DMS153 (cell line): ENCODE measurements at places on chromosomes 1 and 21.

GRCh38 chr1:241061062-241061461 is 295.9 kb downstream of the RGS7 start:
- no peak for DNase-seq

GRCh38 chr1:236002572-236002971 is 62.3 kb downstream of the NID1 start:
- no peak for DNase-seq

GRCh38 chr1:9746651-9747050 is 77.1 kb downstream of the CLSTN1 start:
- no peak for DNase-seq

- no peak for DNase-seq
Observed at GRCh38 chr21:45278156-45278911, 9.4 kb downstream of the POFUT2 start.

- no peak for DNase-seq
Observed at GRCh38 chr1:179295164-179295755, 1.7 kb downstream of the SOAT1 start.

- no peak for DNase-seq
Observed at GRCh38 chr1:22037520-22037919, 15.0 kb upstream of the CDC42 start.

DNA sequence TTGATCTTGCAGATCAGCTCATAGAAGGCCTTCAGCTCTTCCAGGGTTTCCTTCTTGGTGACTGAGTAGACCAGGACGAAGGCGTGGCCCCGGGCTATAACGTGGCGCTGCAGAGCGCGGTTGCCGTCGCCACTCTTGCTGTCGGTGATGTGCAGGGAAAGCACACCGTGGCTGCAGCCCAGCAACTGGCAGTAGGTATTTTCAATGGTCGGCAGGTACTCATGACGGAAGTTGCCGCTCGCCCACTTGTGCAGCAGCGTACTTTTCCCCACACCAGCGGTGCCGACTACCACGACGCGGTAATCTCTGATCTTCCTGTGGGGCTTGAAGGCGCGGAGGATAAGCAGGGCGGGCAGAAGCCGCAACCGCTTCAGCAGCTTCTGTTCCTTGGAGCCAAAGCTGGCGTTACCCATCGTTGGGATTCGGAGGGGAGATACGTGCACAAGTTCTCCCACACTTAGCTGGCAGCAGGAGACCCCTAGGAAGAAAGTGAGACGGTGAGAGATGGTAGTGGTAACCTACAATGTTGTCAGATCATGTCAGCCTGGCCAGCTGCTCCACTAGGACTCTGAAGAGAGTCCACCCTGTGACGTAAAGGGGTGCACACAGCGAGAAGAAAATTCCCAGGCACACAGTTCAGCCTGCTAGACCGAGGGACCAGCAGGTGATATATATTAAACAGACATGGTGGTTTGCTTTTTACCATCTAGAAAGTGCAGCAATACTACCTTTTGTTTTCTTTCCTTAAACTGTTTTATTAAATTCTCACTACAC is 3.4 kb downstream of the DIRAS3 start:
- DNase-seq, result no peak

- peak; percentile 87 for DNase-seq
Observed at GRCh38 chr1:223887747-223888418, 42.1 kb upstream of the TP53BP2 start.

- DNase-seq, result no peak
Observed at GRCh38 chr21:44932408-44933181, 7.2 kb upstream of the SLX9 start.

- no peak for DNase-seq
Observed at GRCh38 chr1:232816324-232816723, 11.1 kb downstream of the MAP10 start.

GRCh38 chr1:14578156-14578555 is 20.3 kb upstream of the KAZN start:
- DNase-seq, result no peak

GRCh38 chr1:226215239-226215638 is 8.2 kb upstream of the MIXL1 start:
- no peak for DNase-seq

DNA sequence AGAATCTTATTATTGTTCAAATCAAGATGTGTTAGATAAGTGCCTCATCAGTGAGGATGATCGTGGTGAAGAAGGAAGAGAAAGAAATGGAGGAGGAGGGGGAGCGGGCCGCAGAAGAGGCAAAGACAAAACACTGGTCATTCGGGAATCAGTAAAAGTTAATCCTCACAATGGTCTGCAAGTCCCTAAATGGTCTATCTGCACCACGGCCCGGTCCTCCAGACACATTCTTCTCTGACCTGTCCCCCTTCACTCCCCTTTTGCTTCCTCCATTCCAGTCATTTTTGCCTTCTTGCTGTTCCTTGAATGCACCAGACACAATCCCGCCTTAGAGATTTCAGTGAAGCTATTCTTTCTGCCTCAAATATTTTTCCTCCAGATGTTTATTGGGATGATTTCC is 240.1 kb upstream of the ADGRL2 start:
- no peak for DNase-seq

DNA sequence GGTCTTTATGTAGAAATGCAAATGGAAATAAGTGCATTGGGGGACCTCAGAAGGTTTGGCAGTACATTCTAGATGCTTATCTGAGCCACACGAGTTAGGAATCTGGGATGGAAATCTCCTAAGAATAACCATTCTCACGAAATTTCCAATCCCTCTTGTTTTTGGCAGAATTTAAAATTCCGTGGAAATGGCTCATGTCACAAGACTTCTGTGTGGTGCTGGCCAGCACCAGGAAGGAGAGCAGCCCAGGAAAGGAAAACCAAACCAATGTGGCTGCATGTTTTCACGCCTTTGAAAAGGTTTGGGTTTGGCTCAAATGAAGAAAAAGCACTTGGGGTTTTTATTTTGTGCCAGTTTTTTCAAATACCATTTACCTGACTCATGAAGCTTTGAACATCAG is 80.1 kb upstream of the KCNK2 start:
- DNase-seq, result no peak

GRCh38 chr1:210527091-210527490 is 198.4 kb downstream of the HHAT start:
- DNase-seq, result no peak

DNA sequence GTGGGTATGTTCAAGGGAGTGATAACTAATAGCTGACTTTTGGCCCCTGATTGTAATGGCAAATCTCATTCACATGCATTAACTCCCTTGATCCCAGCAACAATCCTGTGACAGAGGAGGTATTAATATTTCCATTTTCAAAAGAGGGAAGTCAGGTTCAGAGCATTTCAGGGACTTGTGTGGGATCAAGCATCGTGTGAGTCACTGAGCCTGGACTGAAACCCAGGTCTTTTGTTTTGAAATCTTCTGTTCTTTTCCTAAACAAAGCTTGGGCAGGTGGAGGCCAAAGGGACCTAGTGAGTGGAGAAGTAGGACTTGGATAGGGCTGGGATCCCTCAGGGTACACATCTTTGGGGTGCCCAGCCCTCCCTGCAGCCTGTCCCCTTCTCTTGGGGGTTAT is 37.9 kb downstream of the ETNK2 start:
- DNase-seq, result no peak

GRCh38 chr1:244653439-244654107 is 647 bp downstream of the DESI2 start:
- no peak for DNase-seq

DNA sequence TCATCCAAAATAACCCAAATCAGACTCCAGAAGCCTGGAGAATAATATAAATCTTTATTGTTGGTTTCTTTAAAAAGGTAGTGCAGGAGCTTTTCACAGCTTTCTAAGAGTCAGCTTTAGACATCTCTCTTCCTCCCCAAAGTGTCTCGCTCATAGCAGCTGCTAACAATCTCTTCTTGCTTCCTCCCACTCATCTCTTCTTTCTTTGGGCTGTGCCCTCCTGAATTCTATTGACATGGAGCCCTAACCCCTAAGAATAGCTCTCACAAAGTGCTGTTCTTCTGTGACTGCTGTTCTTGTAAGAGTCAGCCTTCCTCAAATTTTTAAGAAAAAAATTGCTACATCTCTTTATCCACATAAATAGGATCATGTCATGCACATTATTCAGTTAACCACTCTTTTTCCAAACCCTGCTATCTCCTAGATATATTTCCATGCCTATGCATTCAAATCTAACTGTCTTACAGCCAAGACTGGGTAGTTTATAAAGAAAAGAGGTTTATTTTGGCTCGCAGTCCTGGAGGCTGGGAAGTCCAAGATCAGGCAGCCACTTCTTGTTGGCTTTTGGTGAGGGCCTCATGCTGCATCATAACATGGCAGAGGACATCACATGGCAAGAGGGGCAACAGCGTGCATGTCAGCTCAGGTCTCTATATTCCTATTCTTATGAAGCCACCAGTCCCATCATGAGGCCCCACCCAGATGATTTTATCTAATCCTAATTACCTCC is 301.0 kb upstream of the POU3F1 start:
- DNase-seq, result no peak

GRCh38 chr1:110205156-110205555 is 5.0 kb upstream of the KCNC4 start:
- DNase-seq, result no peak

- DNase-seq, result no peak
Observed at GRCh38 chr1:41673378-41673777, 188.9 kb upstream of the EDN2 start.

DNA sequence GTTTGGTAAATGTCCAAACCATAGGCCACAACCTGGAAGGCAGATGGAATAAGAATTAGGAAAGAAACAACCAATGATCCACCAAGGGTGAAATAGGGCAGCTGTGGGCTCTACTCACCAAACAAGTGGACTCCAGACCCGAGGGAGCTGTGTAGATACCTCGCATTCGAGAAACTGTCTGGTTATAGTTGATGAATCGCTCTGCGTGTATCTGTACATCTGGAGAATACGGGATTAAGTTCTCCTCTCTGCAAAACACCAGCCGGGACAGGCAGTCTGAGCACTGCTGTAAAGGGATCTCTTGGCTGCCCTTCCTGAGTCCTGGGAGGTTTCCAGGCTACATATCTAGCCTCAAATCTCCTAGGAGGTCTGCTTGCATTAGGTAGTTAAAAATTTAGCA is 9.4 kb upstream of the UBR4 start:
- no peak for DNase-seq

DNA sequence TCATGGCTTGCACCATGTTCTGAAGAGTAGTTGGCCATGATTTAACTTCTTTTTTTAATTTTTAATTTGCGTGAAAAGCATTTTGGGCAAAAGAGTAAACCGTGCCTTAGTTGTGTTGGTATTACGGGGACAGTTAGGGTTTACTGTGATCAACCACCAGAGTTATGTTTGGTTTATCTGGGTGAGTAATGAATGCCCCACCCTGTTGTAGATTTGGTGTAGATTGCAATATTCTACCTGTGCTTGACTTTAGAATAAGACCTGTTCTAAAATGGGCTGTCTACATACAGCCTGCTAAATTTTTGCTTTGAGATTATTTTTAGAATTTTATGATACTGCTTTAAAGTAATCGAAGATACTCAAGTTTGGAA is 1.4 kb downstream of the USP25 start:
- DNase-seq, result no peak

GRCh38 chr1:79852004-79852403 is 845.5 kb upstream of the ADGRL4 start:
- DNase-seq, result no peak

GRCh38 chr1:57934745-57935144 is 510.9 kb upstream of the DAB1 start:
- DNase-seq, result no peak

- DNase-seq, result peak; percentile 44
Observed at GRCh38 chr1:205353612-205354011, 3.1 kb downstream of the KLHDC8A start.

DNA sequence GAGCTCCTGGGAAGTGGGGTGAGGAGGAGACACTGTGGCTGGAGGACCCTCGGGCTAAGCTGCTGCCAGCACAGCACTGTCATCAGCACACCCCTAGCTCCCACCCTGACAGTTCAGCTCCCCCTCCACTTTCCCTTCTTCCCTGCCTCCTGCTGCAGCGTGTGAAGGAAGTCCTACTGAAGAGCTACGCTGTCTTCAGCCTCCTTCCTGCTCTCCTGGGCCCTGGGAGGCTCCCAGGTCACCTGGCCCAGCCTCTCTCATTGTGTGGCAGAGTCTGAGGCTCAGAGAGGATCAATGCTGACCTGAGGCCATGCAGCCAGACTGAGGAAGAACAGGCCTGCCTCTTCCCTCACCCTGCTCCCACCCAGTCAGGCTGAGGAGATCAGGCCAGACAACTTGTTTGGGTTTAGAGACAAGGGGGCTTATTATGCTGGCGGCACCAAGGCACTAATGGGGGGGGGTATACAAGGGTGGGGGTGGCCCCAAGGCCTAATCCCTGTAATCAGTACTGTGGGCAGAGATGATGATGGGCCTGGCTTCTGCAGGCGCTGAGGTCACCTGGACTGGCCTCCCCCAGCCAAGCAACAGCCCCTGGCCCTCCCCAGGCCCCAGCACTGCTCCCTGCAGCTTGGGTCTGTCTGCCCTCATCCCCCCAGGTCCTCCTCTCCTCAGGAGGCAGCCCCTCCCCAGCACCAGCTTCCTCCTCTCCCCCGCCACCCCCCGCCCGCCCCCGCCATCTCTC is 9.1 kb downstream of the NES start:
- no peak for DNase-seq

DNA sequence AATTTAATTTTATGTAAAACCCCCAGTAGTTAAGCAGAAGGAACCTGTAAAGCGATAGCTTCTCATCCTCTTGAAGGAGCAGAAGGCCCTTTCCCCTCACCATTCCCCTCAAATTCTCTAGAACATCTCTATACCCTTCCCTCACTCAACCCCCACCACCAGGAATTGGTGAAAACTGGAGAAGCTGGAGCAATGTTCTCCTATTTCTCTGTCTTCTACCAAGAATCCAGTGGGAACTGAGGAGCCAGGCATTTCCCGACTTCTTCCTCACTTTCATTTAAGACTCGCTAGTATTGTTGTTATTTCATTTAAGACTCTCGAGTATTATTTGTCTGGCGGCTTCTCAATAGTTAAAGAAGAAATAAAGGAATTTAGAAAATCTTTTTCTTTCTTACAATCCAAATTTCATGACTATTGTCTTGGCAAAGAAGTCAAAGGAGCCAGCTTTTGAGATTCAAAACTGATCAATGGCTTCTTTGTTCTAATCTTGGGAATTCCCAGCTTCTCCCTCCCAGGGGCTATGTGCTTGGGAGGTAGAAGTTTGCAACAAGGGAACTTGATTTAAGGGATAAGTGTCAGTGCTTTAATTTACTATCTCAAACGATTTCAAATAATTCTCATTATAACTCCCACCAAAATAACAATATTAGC is 253.3 kb upstream of the ADGRL2 start:
- DNase-seq, result no peak

DNA sequence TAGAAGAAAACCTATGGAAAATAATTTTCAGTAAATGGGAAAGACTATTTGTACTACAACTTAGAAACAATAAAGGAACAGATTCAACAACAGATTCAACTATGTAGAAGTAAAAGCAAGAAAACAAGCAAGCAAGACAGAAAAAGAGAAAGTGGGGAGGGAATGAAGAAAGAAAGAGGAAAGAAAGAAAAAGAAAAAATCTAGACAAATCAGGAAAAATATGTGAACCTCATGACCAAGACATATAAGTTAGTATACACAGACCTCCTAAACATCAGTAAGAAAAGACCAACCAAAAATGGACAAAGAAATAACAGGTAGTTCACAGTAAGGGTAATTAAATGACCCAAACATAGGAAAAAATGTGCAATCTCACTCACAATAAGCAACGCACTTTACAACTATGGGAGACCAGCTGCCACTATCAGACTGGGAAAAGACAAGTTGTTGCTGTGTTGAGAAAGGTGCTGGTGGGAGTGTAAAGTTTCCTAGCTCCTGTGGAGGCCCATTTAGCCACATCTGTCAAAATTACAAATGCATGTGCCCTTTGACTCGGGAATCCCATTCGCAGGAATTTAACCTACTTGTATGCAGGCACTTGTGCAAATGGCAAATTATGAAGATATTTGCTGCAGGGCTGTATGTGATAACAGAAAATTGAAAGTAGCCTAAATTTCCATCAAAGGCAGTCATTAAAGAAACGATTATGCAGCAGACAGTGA is 13.9 kb upstream of the MAP3K21 start:
- no peak for DNase-seq
